NCI-H82 (cell line): ENCODE measurements at places on chromosomes 7 and 10.

DNA sequence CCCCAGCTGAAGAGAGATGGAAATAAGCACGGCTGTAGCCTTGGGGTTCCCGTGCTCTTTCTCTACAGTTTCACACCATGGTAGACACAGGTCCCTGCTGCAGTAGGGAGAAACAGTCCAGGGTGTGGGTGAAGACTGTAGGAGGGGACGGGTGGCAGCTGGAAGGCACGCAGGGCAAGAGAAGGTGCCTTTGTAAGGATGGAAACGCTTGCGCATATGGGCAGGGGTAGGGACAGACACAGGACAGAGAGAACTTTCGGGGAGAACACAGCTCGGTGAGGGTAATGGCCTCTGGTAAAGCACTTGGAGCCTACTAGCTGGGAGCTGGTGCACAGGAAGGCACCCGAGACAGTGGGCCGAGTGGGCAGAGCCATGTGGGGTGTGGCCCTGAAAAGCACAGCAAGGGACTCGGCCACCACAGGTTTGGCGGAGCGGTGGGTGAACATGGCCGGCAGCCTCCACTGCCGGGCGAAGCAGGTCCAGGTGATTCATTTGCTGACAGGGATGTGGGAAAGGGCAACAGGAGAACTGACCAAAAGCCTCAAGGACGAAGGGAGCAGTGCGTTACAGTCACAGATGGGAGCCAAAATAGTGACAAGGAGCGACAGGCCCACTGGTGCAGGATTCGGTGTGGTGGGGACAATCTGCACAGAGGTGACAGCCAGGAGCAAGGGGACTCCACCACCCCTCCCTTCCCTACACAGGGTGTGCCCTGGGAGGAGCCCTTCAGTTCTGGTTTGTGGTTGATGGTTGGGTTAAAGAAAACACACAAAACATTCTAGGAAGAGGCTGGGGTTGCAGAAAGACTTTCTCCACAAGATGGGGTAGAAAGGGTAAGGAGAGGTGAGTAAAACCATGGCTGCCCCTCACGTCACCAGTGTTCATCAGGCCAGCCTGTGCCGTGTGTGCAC lies 97.1 kb downstream of the VOPP1 start:
- DNase-seq: no peak

DNA sequence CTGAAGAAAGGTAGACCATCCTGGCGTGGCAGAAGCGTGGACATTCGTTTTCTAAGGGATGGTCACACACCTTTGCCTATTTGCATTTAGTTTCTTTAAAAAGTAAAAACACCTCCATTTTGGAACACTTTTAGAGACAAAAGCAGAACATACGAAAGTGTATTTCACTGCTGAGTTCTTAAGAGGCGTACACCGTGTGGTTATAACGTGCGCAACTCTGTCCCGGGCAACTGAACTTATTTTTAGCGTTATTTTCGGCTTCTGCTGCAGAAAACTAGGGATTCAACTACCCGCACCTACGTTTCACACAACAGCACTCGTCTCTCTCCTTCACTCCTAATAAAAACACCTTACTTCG lies 557 bp upstream of the LSM8 start:
- DNase-seq: peak; percentile 37

DNA sequence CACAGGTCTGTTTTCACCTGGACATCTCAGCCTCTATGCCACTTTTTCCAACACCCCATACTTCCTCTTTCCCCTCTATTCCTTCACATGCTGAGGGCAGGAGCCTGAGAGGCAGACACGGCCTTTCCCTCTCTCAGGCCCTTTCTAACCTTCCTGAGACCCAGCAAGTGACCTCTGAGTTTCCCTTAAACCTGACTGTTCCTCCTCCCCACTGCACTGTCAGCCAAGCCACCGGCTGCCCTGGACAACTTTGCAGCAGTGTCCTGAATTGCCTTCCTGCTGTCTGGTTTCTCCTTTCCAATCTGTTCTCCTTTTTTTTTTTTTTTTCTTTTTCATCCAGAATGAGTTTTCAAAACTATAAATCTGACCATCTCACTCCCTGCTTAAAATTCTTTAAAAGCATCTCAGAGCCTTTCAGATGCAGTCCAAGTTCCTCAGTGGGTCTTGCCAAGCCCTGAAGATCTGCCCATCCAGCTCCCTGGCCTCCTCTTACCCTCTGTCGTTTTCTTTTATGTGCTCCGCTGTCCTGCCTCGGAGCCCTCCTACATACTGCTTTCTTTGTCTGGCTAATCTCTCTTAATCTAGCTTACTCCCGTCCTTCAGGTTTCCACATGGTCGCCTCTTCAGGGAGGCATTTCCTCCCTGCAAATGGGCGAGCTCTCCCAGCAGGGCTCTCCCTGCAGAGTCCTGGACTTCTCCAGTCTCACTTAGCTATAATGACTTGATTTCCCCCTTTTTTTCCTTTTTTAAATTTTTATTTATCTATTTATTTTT lies 30.5 kb downstream of the SLC13A4 start:
- DNase-seq: peak; percentile 84

DNA sequence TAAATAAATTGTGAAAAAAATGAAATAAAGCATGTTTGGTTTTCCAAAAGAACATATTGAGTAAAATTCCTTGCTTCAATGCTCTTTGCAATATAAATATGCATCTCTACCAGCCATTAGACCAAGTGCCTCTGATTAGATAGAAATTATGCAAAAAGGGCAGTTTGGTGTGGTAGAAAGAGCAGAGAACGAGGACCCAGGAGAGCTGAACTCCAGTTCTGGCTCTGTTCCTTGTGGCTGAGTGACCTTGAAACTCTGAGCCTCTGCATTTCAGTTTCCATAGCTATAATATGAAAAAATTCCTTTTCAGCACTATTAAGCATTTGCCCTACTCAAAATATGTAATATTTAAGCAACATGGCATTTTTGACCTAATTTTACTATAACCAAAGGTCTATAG lies 36.5 kb downstream of the COL1A2 start:
- no peak for DNase-seq

DNA sequence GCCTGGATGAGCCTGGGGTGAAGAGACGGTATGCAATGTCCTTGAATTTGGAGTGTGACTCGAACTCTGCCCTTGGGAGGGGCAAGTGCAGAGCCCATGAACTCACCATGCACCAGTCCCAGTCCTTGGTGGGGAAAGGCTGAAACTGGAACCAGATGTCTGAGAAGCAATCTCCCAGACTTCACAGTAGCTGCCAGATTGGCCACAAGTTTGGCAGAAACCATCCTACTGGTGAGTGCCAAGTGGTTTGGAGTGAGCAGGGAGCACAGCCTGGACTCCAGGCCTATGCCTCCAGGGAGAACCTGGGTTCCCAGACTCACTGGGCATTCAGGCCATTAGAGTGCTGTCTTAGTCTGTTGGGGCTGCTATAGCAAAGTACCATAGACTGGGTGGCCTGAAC lies 99.6 kb upstream of the LYZL1 start:
- DNase-seq: no peak

DNA sequence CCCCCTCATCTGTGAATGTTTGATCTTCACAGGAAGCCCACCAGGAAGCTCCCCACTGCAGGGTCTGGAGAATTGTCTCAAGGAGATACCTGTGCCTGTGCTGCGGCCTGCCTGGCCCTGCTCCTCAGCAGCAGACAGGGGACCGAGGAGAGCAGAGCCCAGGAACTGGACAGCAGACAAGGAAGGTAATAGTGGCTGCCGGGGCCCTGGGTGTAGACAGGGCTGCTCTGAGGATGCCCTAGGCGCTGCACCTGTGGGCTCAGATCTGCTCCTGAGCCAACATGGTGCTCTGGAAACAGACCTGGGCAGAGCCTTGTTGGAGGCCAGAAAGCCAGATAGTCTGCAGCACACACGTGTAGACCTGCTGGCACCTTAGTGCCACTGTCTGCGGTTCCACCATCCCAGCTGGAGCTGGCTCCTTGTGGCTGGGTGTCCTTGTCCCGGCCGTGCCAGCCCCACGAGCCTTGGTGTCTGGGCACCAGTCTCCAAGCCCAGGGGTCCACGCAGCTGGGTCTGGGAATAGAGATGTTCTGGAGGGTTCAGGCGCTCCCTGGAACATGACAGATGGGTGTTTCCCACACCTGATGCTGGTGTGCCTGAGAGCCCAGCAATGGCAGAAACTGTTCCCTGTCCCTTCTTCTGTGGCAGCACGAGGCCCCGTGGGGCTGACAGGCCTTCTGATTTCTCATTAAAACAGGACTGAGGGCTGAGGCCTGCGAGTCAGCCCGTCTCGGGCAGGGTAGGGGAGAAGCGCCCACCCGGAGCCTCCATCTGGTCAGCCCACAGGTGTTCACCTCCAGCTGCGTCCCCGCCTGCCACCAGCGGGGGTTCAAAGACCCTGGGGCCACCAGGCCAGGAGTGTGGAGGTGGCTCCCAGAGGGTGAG lies 44.7 kb downstream of the ZNF467 start:
- no peak for DNase-seq

DNA sequence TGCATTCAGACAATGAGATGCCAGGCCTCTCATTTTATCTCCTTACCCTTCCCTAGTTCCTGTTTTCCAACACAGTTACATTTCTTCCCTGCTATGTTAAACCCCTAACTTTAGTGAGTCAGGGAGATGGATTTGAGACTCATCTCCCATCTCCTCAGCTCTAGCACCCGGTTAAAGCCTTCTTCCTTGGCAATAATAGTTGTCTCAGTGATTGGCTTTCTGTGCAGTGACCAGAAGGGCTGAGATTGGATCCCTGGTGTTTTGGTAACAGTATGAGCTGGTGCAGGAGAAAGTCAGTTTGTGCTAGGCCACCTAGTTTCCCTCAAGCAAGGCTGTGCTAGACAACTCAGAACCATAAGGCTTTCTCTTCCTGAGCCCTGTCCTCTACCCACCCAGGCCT lies 212.5 kb downstream of the SORCS1 start:
- no peak for DNase-seq

DNA sequence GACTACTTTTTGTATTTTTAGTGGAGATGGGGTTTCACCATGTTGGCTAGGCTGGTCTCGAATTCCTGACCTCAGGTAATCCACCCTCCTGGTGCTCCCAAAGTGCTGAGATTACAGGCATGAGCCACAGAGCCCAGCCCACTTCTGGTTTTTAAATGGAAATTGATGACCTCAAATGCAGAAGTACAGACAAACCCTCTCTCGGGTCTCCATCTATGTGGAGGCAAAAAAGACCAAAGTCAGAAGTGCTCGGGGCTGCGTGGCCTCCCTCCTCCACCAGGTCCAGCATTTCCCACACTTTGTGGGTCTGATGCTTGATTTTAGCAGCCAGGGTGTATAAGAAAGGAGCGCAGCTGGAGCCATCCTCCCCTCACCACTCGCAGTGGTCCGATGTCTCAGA lies 187.3 kb upstream of the AUTS2 start:
- DNase-seq: no peak

GRCh38 chr7:7201578-7202374 lies 19.4 kb downstream of the C1GALT1 start:
- no peak for DNase-seq

- DNase-seq: no peak
These were observed 7.8 kb downstream of the FOXL3 start for GRCh38 chr7:297611-298374.

- DNase-seq: no peak
These were observed 748.8 kb downstream of the XPNPEP1 start for GRCh38 chr10:109174526-109174925.

DNA sequence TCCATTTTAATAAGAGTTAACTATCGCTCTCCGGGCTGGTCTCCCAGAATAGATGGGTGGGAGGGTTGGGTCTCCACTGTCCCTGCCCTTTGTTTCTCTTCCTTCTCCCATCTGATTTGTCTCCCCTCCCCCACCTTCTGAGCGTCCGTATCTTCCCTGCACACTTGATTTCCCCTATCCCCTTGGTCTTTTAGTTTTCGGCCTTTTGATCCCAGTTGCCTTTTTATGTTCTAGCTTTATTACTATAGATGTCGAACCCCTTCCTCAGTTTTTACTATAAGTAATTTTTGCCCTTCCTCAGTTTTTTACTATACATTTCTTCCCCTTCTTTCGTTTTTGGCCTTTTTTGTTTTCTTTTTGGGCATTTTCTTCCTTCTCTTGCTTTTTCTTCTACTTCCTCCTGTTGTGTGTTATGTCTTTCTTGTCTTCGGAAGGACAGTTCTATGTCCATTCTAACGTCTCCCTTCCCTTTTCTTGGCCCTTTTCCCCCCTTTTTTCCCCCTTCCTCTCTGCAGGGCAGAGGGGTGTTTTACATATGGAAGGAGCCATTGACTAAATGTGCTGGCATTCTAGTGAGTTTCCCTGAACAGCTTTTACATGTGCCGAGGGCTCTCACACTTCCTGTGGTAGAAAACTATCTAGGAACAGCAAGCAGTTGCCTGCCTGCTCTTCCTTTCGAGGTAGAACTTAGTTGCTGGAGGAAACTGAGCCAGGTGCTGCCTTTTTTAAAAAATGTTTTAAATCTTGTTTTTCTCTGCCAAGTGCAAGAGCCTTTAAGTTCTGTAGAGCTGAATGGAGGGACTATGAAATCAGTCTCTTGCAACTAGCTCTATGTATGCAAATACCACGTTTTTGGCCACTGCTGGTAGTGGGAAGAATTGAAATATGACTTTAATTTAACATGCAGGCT lies 2.8 kb downstream of the TET1 start:
- DNase-seq: peak; percentile 29

GRCh38 chr7:152667958-152668357 lies 8.0 kb downstream of the XRCC2 start:
- no peak for DNase-seq

DNA sequence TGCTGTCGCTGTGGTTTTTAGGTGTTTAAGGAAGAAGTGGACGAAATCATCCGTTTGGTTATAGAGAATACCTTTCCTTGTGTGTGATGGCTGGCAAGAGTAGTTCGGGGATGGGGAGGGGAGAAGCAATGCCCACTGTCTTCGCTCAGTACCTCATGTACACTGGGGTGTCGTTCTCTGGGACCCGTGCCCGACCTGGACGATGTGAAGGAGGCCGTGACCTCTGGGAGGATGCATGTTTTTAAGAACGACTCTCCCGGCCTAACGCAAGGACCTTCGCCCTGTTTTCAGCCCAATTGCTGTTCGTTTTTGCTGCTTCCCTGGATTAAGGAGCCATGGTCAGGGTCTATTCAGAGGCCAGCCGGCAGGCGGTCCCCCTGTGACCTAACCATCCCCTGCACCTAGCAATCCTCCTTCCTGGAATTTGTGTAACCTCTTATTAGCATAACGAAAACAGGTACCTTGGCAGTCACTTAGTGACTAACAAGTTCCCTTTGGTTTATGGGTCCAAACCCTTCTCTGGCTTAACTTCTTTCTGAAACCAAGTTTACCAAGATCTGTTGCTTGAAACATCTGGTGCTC lies 1.3 kb downstream of the NFE2L3 start:
- DNase-seq: peak; percentile 47

- peak; percentile 22 for DNase-seq
These were observed 1.4 kb downstream of the BCCIP start for GRCh38 chr10:125824736-125825135.

DNA sequence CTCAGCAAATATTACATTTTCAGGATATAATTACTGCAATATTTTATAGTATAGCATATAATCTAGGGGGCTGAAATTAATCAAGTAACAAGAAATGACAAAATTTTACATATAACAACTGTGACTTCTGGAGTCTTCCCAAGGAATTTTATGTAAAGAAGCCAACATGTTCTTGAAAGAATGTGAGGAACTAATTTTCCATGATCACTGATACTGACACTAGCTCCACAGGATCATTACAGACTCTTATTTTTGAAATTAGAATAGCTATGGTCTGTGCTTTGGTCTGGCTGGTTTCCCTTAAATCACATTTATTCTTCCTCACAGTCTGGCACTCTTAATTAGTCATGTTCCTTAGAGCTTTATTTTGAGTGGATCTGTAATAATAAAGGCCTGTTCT lies 267.7 kb upstream of the SEMA3A start:
- DNase-seq: no peak
